ENCODE measurements at places on chromosomes 4 and X. TPM values are rescaled to one million over a fixed set of nuclear protein-coding genes. Genes with fewer than 3 reads are reported as not detected.

TMEM271 gene
- not detected for total RNA-seq

NUDT10 gene
- 0.55 TPM for total RNA-seq

SLC26A1 gene
- total RNA-seq = 0.39 TPM

CRLF2 gene
- 1.1 TPM for total RNA-seq

TMPRSS11B gene
- not detected for total RNA-seq

UGT2B10 gene
- not detected for total RNA-seq

GPRASP1 gene
- total RNA-seq = 3.5 TPM

S100G gene
- not detected for total RNA-seq

LGI2 gene
- total RNA-seq = not detected

GLRB gene
- 2.8 TPM for total RNA-seq

UGT2B17 gene
- total RNA-seq = not detected

NOCT gene
- total RNA-seq = 2.5 TPM

DMRTC1 gene
- total RNA-seq = not detected

EXOC1L gene
- total RNA-seq = not detected

PHKA1 gene
- total RNA-seq = 2.3 TPM

TLR3 gene
- total RNA-seq = 19.9 TPM

TCEAL2 gene
- total RNA-seq = 3.2 TPM

ZNF711 gene
- 0.49 TPM for total RNA-seq

UGT2B11 gene
- not detected for total RNA-seq

HSPA4L gene
- total RNA-seq = 3.1 TPM

HOPX gene
- total RNA-seq = 1,594 TPM

GC gene
- 1.6 TPM for total RNA-seq

TRIM60 gene
- total RNA-seq = not detected
